ENCODE measurements at places on chromosomes 16 and 17.
A peak's percentile ranks its signal among the peaks of the same experiment; 100 is the strongest.

GRCh38 chr16:48117217-48118105 lies 38.3 kb downstream of the ABCC12 start:
- DNase-seq, result peak; percentile 23

DNA sequence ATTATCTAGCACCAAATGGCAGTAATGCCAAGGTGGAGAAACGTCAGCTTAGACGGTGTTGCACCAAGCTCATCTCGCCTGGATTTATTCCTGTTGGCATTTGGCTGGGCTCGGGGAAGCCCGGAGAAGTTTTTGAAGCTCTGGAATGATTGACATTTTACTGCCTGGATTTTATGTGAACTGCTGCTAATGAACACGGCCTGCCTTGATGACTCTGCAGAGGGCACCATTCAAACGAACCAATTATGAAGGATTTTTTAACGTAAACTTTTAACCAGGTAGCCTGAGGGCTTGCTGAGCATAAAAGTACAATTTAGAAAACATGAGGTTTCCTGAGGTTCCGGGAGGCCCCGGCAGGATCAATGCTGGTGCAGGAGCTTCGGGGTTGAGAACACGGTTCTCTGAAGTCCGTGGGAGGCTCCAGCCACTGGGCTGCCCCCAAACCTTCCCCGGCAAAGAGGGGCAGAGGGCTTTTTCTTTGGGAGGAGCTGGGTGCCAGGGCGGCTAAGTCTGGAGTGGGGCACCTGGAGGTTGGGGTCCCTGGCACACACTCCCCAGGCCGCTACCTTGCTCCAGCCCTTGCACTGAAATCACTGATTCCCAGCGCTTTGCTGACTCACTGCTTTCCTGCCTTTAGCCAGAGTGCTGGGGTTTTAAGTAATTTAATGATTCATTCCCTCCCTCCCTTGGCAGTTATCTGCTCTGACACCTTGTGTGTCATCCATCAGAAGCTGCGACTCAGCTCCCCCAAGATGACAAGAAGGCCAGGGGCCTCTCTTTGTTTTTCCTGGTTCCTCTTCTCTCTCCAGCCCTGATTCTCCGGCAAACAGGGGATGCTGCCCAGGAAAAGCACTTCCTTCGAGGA lies 161.2 kb upstream of the IRX3 start:
- no peak for DNase-seq

GRCh38 chr17:45091778-45092425 lies 30.8 kb downstream of the NMT1 start:
- DNase-seq, result no peak

- no peak for DNase-seq
These were observed 39.2 kb upstream of the CBX4 start for GRCh38 chr17:79878329-79878947.

DNA sequence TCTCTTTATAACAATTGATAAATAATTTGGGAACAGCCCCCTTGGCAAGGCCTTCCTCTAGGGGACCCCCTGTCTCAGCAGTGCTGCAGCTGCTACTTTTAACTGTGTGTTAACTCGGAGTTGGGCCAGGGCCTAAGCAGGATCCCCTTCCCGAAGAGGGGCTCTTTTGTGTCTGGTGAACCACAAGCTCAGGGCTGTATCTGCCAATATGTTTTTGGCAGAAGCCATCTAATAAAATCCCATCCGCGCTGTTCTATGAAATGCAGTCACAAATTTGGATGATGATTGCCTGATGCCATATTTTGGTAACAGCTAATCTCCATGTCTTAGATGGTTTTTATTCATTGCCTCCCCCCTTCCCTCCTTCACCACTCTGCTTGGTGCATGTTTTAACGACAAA lies 267.7 kb downstream of the FTO start:
- no peak for DNase-seq

- DNase-seq, result peak; percentile 53
These were observed 2.4 kb downstream of the HDAC5 start for GRCh38 chr17:44120851-44121605.

Measured in NCI-H1694 treated with DMSO at 0.1 percent for 48 hours (cell line).